COR-L47 (cell line): ENCODE measurements at places on chromosomes 7 and 10.

DNA sequence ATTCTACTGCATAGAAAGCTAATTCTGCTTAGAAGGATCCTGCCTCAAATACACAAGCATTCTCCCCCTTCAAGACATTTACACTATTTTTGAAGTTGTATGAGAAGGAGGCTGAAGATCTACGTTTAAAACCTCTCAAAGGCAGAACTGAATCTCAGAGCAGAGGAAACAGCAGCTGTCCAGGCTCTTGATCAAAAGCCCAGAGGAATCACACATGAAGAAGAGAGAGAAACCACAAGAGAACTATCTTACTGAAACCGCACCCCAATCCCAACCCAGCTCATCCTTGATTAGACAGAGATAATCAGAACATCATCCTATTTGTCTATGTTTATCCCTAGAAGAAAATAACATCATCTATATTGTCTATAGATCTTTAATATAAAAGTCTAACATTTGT is 2.2 kb upstream of the DNAJC1 start:
- no peak for DNase-seq

GRCh38 chr10:127840884-127841283 is 51.9 kb downstream of the CLRN3 start:
- no peak for DNase-seq

GRCh38 chr7:30848121-30848855 is 63.4 kb upstream of the AQP1 start:
- no peak for DNase-seq

- DNase-seq = no peak
Measured at GRCh38 chr10:11930312-11930978, 107.3 kb downstream of the PROSER2 start.

DNA sequence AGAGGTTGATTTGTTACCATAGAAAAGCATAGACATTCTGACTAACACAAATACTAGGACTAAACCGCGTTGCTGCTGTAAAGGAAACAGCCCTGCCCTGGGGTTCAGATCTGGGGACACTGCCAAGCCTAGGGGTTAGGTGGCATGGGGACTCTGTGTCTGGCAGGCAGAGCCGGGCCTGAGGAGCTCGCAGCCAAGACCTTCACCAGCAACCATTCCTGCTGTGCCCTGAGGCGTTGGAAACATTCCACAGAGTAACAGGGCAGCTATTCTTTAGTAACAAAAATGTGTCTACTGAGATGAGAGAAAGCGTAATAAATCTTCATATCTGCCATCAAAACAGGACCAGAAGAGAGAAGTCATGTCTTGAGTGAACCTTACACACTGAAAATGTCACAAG is 280.5 kb downstream of the POM121L12 start:
- DNase-seq = no peak

DNA sequence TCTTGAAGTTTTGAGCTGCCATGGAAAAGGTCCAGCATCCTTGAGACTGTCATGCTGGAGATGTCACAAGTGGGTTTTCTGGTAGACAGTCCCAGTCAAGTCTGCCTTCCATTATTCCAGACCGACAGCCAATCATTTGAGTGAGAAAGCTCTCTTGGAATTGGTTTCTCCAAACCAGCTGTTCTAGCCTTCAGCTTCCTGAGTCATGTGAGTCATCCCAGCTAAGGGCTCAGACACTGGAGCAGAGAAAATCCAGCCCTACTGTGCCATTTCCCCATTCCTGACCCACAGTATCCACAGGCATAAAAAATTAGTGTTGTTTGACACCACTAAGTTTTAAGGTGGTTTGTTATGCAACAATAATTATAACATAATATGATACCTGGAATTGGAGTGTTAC is 219.0 kb downstream of the ADRA2A start:
- DNase-seq = no peak

DNA sequence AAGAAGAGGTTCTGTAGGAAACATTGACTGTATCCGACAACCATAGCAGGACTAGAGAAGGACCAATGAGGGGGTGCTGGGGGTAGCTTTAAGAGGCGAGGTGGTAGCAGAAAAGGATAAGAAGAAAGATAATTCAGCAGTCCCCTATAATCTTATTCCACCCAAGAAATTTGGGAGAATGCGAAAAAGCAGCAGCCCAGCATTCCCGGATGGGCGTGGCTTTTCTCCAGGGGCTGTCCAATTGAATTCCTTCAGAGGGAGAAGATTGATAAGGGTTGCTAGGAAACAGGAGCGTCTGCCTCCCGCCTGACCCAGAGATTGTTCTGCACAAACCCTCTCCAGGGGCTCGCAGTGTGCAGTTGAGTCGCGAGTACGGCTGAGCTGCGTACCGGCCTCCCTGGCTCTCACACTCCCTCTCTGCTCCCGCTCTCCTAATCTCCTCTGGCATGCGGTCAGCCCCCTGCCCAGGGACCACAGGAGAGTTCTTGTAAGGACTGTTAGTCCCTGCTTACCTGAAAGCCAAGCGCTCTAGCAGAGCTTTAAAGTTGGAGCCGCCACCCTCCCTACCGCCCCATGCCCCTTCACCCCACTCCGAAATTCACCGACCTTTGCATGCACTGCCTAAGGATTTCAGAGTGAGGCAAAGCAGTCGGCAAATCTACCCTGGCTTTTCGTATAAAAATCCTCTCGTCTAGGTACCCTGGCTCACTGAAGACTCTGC is at the start of gene GRM3:
Gene GRM3, plus strand, starts transcription at position 349 of the 721 bp plus-strand sequence. CDS start 121,237 bp downstream, outside the sequence.
- no peak for DNase-seq

DNA sequence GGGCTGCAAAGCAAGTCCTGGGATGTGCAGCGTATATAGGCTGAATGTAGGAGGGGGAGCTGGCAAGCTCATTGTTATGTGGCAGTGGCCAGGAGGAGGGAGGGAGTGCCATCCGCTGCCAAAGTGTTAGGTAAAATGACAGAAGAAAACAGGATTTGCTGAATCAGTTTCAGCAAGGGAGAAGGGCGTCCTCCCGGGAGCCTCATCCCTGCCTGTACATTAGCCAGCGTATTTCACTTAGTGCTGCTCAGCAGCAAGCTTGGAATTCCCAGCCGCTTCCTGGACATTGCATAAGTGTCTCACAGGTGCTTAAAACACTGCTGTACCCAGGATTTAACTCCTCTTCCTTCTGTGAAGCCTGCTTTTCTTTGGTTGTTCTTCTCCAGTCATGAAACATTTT is 2.5 kb downstream of the NIPSNAP2 start:
- DNase-seq = no peak

- DNase-seq = peak; percentile 51
Measured at GRCh38 chr10:97805096-97805884, 33.5 kb upstream of the SFRP5 start.

DNA sequence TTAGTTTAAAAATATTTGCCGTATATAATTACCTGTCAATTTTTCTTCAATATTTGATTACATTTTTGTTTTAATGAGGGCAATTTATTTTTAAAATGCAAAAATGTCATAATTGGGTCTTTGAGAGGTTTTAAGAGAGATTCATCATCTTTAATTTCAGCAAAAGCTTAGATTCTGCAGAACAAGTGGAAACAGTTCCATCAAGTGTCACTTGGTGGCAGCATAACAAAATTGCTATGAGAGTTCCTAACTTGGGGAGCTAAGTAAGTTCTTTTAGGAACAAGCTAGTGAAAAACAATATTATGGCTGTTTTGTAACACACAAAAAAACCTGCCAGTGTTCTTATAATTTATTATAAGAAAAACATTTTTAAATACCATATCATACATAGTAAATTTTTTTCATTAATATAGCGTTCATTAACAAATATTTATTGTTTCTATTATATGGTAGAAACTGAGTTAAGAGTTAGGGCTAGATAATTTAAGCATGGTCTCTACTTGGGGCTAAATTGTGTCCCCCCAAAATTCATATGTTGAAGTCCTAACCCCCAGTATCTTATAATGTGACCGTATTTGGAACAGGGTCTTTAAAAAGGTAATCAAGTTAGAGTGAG is 155.2 kb downstream of the MAGI2 start:
- DNase-seq = peak; percentile 43

GRCh38 chr7:108402865-108403264 is 53.4 kb downstream of the NRCAM start:
- DNase-seq = no peak

- no peak for DNase-seq
Measured at GRCh38 chr10:44971434-44971833, 7.2 kb downstream of the DEPP1 start.

DNA sequence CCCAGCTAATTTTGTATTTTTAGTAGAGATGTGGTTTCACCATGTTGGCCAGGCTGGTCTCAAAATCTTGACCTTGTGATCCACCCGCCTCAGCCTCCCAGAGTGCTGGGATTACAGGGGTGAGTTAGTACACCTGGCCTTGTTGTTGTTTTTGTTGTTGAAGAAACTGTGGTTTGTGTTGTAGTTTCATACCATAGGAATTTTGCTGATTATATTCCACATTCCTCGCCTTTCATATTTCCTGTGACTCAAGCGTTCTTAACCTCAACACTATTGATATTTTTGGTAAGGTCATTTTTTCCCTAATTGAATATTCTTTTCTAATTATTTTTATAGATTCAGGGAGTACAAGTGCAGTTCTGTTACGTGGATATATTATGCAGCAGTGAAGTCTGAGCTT is 16.7 kb downstream of the LIPF start:
- DNase-seq = no peak
